ENCODE measurements at places on chromosomes 5 and 9.
A peak's percentile ranks its signal among the peaks of the same experiment; 100 is the strongest.

DNA sequence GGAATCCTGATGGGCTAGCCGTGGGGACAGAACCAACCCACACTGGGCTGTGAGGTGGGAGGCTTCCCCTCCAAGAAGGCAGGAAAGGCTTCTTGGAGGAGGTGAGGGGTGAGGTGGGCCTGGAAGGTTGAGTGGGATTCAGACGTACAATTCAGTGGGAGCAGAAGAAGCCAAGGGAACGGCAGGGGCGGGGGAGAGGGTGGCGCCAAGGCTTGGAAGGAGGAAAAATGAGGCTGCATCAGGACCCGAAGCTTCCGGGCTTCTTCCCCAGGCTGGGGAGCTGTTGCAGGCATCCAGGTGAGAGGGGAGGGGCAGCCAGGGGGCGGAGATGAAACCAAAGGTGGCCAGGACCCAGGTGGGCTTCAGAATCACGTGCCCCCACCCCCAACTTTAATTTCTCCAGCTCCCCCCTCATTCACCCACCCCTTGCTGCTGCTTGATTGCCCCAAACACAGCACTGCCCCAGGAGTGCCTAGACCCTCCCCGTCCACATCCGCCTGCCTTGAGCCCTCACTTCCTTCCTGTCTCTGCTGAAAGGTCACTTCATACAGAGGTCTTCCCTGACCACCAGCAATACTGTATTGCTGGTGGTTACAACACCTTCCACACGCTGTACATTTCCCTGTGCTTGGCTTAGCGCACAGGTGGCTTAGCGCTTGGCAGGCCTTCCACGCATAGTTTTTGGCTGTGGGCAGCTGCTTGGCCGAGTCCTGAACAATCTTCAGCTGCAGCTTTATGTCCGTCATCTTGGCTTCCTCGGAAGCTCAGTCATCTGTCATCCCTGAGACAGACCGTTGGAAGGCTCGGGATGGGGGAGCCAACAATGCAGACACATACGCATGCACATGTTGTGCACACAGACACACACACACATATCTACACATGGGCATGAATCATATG is 193.5 kb downstream of the RGS3 start:
- no peak for DNase-seq

GRCh38 chr9:77588271-77588937 is 59.7 kb downstream of the GNA14 start:
- no peak for DNase-seq

- no peak for DNase-seq
Measured at GRCh38 chr9:89702401-89702800, 97.6 kb downstream of the GADD45G start.

- no peak for DNase-seq
Measured at GRCh38 chr9:134655586-134656333, 14.2 kb downstream of the COL5A1 start.

GRCh38 chr5:61332851-61333320 is 828 bp downstream of the ZSWIM6 start:
- no peak for DNase-seq

GRCh38 chr5:173626505-173626820 is 10.0 kb upstream of the BOD1 start:
- DNase-seq = no peak

GRCh38 chr9:105206496-105206820 is 38.0 kb upstream of the SLC44A1 start:
- DNase-seq = no peak

DNA sequence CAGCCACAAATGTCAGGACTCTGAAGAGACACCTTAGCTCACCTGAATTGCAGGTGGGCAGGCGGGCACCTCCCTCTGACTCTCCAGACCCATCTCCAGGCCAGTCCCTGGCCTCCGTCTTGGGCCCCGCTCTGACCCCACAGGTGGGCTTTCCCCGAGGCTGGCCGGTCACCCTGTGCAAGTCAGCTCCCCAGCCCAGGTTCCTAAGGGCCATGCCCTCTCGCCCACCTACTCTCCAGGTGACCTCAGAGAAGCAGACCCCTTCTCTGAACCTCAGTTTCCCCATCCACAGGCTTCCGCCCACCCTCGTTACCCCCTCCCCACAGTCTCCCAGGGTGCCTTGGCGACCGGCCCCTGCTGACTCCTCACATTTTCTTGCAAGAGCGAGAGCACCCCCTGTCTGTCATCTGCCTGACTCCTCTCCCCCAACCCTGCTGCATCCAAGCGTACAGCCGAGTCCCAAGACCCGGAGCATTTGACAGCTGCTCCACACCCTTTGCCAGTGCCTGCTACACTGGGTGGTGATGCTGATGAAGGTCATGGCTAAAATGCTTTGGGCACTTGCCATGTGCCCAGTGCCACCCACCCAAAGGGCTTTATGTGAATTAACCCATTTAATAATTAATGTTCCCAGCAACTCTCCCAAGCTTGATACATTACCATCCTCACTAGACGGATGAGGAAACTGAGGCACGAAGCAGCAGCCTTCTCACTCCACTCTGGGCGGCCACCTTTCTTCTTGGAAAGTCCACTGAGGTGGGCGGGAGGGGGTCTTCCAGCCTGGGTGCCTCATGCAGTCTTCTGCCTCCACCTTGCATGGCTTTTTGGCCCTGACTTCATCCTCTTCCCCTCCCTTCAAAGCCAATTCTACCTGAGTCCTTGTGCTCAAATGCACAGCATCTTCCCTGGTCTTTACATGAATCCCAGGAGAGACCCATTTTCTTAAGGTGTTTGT is 51.1 kb upstream of the ORM1 start:
- DNase-seq = no peak

DNA sequence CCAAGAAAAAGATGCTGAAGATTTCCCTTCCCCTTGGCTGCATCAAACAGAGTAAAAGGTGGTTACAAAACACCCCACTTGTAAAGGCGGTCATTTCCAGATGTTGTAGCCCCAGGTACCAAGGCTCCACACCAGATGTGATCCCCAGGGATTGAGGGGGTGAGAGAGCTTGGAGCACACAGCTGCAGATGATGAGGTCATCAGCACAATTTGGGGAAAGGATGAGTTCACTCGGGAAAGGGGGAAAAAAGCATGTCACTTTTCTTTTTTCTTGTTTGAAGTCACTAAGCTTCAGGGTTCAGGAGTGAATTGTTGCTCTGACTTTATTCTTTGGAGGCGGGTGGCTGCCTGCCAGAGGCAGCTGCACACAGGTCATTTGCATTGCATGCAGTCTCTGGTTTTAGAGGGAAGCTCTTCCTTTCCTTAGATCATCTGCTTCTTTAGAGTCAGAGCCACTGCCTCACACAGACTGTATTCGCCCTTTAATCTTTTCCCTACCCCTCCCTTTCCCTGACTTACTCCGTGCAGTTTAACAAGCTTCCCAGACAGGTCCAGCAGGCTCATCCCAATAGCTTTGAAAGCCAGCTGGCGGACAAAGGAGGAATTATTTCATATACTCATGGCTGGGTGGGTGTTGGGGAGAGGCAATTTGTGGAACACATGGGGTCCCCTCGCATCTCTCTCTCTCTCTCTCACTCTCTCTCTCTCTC is 409.3 kb upstream of the SLC24A2 start:
- DNase-seq = no peak

- no peak for DNase-seq
Measured at GRCh38 chr5:109916481-109917153, 226.9 kb downstream of the MAN2A1 start.

DNA sequence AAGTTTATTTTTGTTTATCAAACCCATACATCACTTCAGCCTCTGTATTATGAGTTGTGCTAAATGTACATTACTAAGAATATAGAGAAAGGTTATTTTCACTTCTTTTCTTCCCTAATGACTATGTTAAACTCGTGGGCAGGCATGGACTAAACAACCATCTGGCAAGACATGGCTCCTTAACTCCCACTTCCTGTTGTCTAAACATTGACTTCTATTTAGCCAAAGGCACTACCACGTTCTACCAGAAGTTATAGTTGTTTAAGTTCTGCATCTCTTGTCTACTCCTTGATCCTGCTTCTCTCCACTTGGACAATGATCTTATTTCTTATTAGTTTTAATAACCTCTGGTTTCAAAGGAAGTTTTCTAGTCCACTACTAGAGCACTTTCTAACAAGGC is 136.1 kb downstream of the MACIR start:
- DNase-seq = no peak

- no peak for DNase-seq
Measured at GRCh38 chr9:137982200-137982599, 104.6 kb downstream of the CACNA1B start.

- no peak for DNase-seq
Measured at GRCh38 chr5:36573438-36573837, 33.0 kb upstream of the SLC1A3 start.

DNA sequence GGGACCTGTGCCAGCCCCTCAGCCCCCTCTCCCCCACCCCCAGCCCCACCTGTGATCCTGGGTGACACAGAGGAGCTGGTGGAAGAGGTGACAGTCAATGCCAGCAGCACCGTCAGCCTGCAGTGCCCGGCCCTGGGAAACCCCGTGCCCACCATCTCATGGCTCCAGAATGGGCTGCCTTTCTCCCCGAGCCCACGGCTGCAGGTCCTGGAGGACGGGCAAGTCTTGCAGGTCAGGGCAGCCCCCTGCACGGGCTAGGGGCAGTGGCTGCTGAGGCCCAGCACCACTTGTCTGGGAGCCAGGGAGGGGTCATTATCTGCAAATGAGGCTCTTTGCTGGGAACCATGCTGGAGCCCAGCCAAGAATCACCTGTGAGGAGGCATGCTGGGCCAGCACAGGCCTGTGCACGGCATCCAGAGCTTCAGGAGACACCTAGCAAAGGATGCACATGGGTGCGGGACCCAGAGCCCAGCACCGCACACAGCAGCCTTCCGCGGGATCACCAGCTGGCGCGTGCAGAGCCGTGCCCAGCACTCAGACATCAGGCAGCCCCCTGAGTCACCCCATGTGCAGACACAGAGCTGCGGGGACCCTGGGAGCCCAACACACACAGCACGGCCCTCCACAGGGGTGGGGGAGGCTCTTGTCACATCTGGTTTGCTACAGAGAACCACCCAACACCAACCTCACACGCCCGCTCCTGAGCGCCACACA is 62.0 kb upstream of the ASS1 start:
- no peak for DNase-seq

- no peak for DNase-seq
Measured at GRCh38 chr9:131097126-131097947, 1.0 kb downstream of the AIF1L start.

GRCh38 chr5:167993771-167994170 is 297.7 kb upstream of the WWC1 start:
- no peak for DNase-seq

- DNase-seq = peak; percentile 75
Measured at GRCh38 chr9:128902351-128903078, 18.3 kb upstream of the PHYHD1 start.

DNA sequence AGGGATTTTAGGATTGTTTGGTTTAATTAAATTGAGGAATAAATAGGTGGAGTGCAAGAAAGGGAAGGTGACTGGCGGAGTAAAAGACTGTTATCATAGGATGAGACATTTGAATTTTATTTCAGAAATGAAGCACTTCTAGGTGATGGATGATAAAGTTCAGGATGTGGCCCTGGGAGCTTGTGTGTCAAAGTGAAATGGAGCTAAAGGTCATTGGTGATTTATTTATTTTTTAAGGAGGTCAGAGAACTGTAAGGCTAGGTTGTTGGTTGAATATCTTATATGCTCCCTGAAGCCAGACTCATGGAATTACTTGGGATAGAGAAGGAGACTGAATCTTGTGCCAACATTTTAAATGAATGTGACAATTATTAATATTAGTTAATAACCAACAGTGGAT is 40.5 kb downstream of the PBX3 start:
- no peak for DNase-seq

- DNase-seq = no peak
Measured at GRCh38 chr5:37739817-37740261, 100.0 kb downstream of the GDNF start.

DNA sequence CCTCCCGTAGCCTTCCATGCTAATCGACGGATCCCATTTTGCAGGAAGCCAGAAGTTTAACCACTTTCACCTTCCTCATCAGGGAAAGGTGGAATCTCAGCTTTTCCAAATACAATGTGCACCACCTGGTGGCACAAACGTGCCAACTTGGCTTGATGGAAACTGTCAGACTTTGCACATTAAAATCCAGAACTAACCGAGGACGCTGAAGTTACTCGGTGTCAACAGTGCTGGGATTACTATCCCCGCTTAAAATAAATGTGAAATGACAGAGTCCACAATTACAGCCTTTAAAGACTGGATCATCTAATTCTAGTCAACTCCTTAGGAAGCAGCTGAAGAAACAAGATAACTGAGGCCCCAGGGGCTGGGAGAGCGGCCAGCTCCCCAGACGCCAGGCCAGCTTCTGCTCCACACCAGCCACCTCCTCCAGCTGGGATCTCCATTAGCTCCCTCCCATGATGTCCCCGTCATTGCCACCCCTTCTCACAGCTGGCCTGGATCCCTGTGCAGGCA is 50.1 kb upstream of the RETREG1 start:
- no peak for DNase-seq
